ENCODE measurements at places on chromosomes 1 and 21. TPM values are rescaled to one million over a fixed set of nuclear protein-coding genes. Genes with fewer than 3 reads are reported as not detected.

Gene TSPAN2
- total RNA-seq: 0.77 TPM

Gene SHE
- total RNA-seq: not detected

Gene CASZ1
- total RNA-seq: 10.3 TPM

Gene HSD3B2
- total RNA-seq: not detected

Gene CD1B
- total RNA-seq: not detected

Gene TINAGL1
- not detected for total RNA-seq

Gene INSRR
- not detected for total RNA-seq

Gene ARL8A
- 43.3 TPM for total RNA-seq

DNA sequence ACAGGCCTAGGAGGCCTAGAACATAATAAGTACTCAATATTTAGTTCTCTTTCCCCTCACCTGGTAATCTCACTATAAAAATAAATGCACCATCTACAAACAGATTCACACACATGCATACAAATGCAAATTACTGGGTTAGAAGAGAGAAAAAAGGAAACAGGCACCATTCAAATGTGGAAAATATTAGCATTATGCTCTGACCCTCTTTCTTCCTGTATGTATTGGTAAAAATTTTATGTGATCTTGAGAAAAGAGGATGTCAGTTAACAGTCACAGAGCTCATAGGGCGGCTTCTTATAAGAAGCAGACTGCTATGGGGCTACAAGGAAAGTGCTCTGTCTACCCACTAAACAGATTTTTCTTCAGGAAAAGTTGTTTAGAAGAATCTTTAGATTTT, 565.4 kb downstream of the LMO4 start:
- DNase-seq: no peak
- no peak overlapping the region for H3K4me3 ChIP-seq
- H3K27me3 ChIP-seq: no peaks in the 10 kb centered on the region
- no peaks in the 10 kb centered on the region for H3K36me3 ChIP-seq
- H3K4me1 ChIP-seq: no peaks in the 10 kb centered on the region

- no peaks in the 10 kb centered on the region for H3K36me3 ChIP-seq
- peaks cover 2% of the 10 kb centered on the region for H3K27me3 ChIP-seq
- H3K4me1 ChIP-seq: peaks cover 43% of the 10 kb centered on the region
- H3K27ac ChIP-seq: peak overlapping the region; percentile 85
- H3K4me3 ChIP-seq: peak overlapping the region; percentile 1
- DNase-seq: no peak
Measured at GRCh38 chr1:181392613-181393220, 90.6 kb upstream of the CACNA1E start.

GRCh38 chr1:241608379-241609033, 31.7 kb downstream of the CHML start:
- no peak overlapping the region for H3K4me3 ChIP-seq
- DNase-seq: no peak
- no peaks in the 10 kb centered on the region for H3K4me1 ChIP-seq
- H3K36me3 ChIP-seq: peaks cover 7% of the 10 kb centered on the region
- no peaks in the 10 kb centered on the region for H3K27me3 ChIP-seq

DNA sequence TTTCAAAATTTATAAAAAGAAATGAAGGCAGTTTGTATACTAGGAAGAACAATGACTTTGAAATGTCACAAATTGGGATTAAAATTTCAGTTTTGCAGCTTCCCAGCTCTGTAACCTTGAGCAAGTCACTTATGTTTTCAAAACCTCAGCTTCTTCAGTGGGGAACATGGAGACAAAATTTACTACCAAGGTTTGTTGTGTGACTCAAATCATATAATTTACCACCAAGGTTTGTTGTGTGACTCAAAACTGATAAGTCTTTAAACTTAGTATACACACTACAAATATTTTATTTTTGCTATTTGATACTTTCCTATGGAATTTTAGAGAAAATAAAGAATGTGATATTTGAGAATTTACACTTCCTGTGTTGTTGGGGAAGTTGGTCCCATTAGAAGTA, 219.9 kb downstream of the KCTD3 start:
- H3K36me3 ChIP-seq: no peaks in the 10 kb centered on the region
- H3K4me1 ChIP-seq: no peaks in the 10 kb centered on the region
- DNase-seq: no peak
- H3K4me3 ChIP-seq: no peak overlapping the region
- H3K27me3 ChIP-seq: no peaks in the 10 kb centered on the region

- H3K4me3 ChIP-seq: peak overlapping the region; percentile 91
- H3K27ac ChIP-seq: peak overlapping the region; percentile 89
- peak; percentile 39 for DNase-seq
- peaks cover 78% of the 10 kb centered on the region for H3K4me1 ChIP-seq
- no peaks in the 10 kb centered on the region for H3K36me3 ChIP-seq
Measured at GRCh38 chr1:9691108-9691445, 39.5 kb downstream of the PIK3CD start.

DNA sequence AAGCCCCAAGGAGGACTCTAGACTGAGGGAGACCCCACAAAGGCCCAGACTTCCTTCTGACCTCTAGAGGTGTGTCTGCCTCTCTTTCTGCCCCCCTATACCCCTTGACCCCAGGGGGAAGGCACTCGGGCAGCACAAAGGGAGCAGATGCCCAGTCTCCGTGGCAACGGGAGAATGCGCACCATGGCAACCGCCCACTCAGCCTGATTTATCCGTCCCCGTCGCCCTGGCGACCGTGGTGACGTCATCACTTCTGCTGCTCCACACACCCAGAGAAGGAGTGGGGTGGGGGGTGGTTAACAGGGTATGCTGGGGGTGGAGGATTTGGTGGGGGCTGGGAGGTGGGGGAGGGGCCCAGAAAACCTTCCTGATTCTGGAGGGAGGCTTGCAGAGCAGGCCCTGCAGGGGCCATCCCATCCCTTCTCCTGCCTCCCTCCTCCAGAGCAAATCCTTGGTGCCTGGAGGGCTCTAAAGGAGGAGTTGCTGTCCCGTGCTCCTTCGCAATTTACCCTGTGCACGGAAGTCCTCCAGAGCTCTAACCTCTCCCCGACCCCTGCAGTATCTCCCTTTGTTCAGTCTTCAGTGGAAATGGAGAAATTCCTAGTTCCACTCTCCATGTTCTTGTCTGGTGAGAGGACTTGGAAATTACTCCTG, 6.3 kb downstream of the CELF3 start:
- DNase-seq: no peak
- H3K4me3 ChIP-seq: no peak overlapping the region
- no peak overlapping the region for H3K27ac ChIP-seq
- peaks cover 7% of the 10 kb centered on the region for H3K27me3 ChIP-seq
- peaks cover 4% of the 10 kb centered on the region for H3K4me1 ChIP-seq
- no peaks in the 10 kb centered on the region for H3K36me3 ChIP-seq

DNA sequence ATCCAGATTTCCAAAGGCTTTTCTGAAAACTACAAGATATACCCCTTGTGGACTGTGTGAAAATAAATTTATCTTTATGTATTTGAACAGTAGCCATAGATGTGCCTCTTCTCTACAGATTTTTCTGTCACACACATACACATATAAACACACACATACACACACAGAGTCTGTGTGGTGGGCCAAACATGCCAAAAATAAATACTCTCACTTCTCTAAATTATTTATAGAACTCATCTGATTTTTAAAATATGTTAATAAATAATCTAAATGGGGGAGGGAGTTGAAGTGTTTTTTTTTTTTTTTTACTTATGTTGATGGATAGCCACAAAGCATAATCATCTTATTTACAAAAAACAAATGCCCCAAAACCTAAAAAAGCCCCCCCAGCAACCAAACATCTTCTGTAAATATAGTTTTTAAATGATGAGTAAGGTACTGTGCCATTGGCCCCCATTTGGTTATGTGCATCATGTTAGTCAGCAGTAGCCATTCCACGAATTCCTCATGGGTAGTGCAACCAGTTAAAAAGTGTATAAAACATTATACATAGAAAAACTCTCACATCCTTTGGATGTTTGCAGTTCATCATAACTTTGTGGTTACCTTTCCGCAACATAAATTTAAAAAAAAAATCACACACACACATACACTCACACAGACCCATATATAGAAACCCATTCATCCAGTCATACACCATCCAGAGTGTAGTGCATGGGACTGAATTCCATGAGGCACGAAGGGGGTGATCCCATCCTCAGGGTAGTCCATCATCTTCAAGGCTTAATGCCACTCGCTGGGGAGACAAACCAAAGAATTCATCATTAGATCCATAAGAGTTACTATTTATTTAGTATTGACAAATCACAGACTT, 8.2 kb upstream of the MAGOH start:
- H3K4me1 ChIP-seq: peaks cover 10% of the 10 kb centered on the region
- H3K27me3 ChIP-seq: no peaks in the 10 kb centered on the region
- no peak overlapping the region for H3K4me3 ChIP-seq
- H3K27ac ChIP-seq: no peak overlapping the region

DNA sequence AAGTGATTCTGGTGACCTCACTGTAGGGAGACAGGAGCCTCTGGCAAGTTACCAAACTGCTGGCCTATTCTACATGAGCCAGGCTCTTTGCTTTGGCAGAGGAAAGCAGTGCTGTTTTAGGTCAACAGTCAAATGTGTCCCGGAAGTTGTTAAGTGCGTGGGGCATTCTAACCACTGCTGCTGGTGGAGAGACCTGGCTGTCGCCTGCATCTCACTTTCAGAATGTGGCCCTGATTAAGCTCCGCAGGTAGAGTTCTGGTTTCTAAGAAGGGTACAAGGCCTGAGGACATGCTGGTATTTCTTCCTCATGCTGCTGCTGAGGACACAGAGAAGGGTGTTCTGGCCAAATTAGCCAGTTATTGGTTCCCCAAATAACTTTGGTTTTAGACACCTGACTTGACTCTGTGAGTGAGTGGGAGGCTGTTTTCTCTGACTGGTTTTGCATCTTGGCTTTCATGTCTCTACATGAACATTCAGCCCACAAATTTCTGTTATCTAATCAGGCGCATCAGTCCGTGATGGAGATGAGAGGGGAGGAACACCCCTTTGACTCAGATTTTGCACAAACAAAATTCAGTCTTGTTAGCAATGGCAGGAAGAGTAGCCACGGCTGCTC, 120.8 kb downstream of the LMO4 start:
- H3K4me1 ChIP-seq: no peaks in the 10 kb centered on the region
- H3K27me3 ChIP-seq: no peaks in the 10 kb centered on the region
- peak overlapping the region; percentile 79 for H3K27ac ChIP-seq
- no peak for DNase-seq
- no peak overlapping the region for H3K4me3 ChIP-seq

- no peak overlapping the region for H3K27ac ChIP-seq
- H3K4me3 ChIP-seq: no peak overlapping the region
- no peaks in the 10 kb centered on the region for H3K36me3 ChIP-seq
- H3K4me1 ChIP-seq: peaks cover 6% of the 10 kb centered on the region
- H3K27me3 ChIP-seq: peaks cover 7% of the 10 kb centered on the region
Measured at GRCh38 chr1:98962156-98962555, 42.5 kb downstream of the PLPPR5 start.

DNA sequence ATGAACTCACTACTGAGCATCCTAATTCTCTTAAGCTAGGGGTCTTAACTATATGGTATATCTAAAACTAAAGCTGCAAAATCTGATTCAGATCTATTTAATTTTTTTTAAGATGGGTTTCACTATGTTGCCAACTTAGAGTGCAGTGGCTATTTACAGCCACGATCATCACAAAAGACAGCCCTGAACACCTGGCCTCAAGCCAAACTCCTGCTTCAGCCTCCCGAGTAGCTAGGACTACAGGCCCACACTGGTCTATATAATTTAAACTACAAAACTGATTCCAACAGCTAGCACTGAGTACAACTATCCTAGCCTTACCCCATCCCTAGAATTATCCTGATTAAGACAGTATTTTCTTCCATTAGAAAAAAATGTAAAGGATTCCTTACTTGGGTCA, 37.1 kb downstream of the EIF4G3 start:
- H3K4me3 ChIP-seq: no peak overlapping the region
- no peak overlapping the region for H3K27ac ChIP-seq
- peaks cover 34% of the 10 kb centered on the region for H3K36me3 ChIP-seq
- H3K4me1 ChIP-seq: peaks cover 2% of the 10 kb centered on the region
- DNase-seq: no peak
- H3K27me3 ChIP-seq: no peaks in the 10 kb centered on the region

DNA sequence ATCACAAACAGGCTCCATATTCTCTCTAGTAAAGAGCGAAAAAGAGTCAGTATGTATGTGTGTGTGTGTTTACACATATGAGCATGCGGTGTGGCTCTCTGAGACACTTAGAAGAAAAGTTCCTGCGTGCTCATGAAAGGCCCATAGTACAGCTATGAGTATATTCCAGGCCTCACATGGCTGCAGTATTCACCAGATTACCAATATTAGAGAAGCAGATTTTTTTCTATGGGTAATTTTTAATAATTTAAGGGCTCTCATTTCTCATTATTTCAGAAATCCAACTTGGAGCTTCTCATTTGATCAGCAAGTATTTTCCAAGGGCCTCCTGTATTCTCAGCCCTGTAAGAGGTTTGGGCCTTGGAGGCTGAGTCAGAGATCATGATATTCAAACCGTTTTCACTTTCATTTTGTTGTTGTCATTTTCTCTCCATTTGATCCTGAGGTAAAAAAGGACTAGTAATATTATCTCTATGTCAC, 232.9 kb upstream of the SGIP1 start:
- peaks cover 45% of the 10 kb centered on the region for H3K4me1 ChIP-seq
- peak overlapping the region; percentile 82 for H3K4me3 ChIP-seq
- H3K36me3 ChIP-seq: no peaks in the 10 kb centered on the region
- no peak for DNase-seq
- H3K27ac ChIP-seq: peak overlapping the region; percentile 95
- no peaks in the 10 kb centered on the region for H3K27me3 ChIP-seq

- H3K4me3 ChIP-seq: no peak overlapping the region
- H3K27me3 ChIP-seq: peaks cover 3% of the 10 kb centered on the region
- no peak for DNase-seq
- H3K4me1 ChIP-seq: no peaks in the 10 kb centered on the region
Measured at GRCh38 chr1:14983277-14983676, 170.3 kb upstream of the TMEM51 start.

GRCh38 chr1:190000365-190000872, 477.2 kb downstream of the BRINP3 start:
- H3K36me3 ChIP-seq: no peaks in the 10 kb centered on the region
- no peaks in the 10 kb centered on the region for H3K4me1 ChIP-seq
- no peak for DNase-seq
- H3K4me3 ChIP-seq: no peak overlapping the region

GRCh38 chr1:21262293-21263051, 27.8 kb downstream of the ECE1 start:
- no peaks in the 10 kb centered on the region for H3K27me3 ChIP-seq
- no peaks in the 10 kb centered on the region for H3K36me3 ChIP-seq
- no peak overlapping the region for H3K27ac ChIP-seq
- peaks cover 39% of the 10 kb centered on the region for H3K4me1 ChIP-seq

DNA sequence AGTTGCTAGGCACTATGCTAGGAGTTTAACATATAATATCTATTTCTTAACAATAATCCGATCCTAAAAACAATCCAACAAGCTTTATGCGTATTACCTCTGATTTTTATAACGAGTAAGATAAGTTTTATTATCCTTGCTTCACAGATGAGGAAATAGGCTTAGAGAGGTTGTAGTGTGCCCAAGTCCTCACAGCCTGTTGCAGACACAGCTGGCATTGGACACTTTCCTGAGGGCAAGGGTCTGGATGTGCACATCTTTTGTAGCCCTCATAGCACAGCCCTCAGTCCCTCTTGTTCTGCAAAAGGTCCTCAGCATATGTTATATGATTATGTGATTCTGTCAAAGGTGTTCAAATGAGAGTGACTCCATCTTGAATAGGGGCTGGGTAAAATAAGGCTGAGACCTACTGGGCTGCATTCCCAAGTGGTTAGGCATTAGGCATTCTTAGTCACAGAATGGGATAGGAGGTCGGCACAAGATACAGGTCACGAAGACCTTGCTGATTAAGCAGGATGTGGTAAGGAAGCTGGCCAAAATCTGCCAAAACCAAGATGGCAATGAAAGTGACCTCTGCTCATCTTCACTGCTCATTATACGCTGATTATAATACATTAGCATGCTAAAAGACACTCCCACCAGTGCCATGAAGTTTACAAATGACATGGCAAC, 75.7 kb upstream of the F3 start:
- no peak for DNase-seq
- H3K36me3 ChIP-seq: no peaks in the 10 kb centered on the region
- no peak overlapping the region for H3K27ac ChIP-seq
- H3K4me1 ChIP-seq: no peaks in the 10 kb centered on the region
- no peak overlapping the region for H3K4me3 ChIP-seq
- peaks cover 2% of the 10 kb centered on the region for H3K27me3 ChIP-seq
